Activated CD4-positive, CD25-positive, alpha-beta regulatory T cell treated with anti-CD3 and anti-CD28 coated beads, Interleukin-2, amount 50 U/mL, for 72 hours (primary cell): ENCODE measurements at places on chromosomes 11 and 22.

DNA sequence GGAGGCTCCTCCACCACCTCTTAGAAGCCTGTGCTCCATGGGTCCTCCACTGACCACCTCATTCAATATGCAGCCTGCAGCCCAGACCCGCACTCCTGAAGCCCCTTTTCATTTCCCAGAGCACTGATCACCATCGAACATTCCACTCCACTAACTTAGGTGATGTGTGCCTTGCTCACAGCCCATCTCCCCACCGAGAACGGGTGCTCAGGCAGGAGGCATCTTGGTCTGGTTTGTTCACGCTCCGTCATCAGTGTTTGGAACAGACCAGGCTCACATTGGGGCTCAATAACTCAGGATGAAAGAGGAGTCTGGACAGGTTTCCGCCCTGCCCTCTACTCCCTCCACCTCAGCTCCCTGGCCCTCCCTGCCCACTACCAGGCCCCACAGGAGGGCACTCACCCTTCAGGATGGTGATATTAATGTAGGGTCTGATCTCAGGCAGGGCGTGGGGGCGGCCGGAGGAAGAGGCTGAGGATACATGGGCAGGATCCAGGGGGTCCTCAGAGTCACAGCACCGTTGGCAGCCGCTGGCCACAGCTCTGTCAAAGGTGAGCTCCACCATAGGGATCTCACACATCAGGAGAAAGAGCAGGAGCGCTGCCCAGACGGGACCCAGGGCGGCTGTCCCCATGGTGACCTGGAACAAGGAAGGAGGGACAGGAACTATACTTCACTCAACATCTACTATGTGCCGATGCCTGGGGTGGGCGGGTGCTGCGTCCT is 3.1 kb downstream of the C1QTNF6 start:
- DNase-seq, result no peak

DNA sequence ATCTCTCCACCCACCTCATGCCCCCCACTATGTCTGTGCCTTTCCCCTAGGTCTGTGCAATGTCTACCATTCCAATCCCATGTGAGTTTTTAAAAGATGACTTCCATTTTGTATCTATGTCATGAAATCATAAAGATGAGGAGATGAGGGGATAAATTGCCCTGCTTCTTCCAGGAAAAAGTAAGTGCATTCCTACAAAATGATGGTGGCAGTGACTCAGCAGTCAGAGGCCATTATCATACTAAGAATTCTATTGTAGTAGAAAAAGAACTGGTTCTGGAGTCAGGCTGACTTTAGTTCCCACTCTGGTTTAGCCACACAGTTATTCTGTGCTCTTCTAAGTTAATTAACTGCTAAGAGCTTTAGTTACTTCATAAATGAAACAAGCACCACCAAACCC is 89.6 kb upstream of the API5 start:
- no peak for DNase-seq

GRCh38 chr22:23145878-23146470 is 697 bp downstream of the RAB36 start:
- no peak for DNase-seq

GRCh38 chr11:83540112-83540675 is 254.0 kb upstream of the CCDC90B start:
- no peak for DNase-seq

GRCh38 chr11:35518766-35519165 is 6.7 kb downstream of the PAMR1 start:
- DNase-seq, result no peak

- no peak for DNase-seq
These were observed 100.2 kb upstream of the OR4C13 start for GRCh38 chr11:49851971-49852389.

DNA sequence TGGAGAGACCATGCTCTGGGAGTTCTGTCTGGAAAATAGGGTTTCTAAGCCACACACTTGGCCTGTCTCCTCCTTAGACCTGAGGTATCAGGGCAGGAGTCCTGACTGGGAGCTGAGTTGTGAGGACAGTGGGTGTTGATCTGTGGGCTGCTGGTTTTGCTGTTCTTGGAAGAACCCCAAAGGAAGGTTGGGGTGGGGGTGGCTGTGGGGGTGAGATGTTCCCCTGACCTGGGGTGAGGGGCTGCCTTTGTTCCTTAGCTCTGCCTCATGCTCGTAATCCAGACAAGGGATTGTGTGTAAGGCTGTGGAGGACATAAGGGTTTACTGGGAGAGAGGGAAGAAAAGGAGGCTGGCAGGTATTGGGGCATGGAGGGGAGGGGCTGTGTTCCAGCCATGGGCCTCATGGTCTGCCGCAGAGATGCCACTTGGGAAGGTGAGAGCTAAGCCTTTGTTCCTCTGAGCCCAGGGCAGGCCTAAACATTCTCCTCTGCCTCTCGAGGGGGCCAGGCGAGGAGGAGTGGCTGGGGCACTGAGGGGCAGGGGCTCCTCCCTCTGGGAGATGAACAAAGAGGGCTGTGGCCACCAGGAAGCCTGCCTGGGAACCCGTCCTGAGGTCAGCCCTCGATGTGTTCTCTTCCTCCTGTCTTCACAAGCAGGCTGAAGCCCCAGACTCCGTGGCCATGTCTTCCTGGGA is 4.4 kb downstream of the OTOG start:
- no peak for DNase-seq

GRCh38 chr22:50074551-50075530 is 10.4 kb downstream of the MLC1 start:
- no peak for DNase-seq

DNA sequence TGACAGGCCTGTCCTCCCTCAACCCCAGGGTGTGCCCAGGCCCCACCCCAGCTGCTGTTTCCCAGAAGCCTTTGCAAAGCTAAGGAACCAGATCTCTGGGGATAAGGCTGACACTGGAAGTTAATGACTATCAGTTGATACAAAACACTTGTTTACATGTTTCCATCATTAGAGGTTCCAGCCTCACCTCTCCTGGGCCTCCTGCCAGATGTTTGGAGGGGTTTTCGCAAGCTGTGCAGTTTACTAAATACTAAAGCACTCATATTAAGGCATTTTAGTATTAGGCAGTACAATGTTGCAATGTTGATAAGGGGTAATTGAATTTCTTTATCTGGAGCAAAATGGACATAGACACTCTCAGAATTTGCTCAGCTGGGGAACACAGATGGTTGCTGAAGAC is 218.7 kb downstream of the INSC start:
- DNase-seq, result no peak

DNA sequence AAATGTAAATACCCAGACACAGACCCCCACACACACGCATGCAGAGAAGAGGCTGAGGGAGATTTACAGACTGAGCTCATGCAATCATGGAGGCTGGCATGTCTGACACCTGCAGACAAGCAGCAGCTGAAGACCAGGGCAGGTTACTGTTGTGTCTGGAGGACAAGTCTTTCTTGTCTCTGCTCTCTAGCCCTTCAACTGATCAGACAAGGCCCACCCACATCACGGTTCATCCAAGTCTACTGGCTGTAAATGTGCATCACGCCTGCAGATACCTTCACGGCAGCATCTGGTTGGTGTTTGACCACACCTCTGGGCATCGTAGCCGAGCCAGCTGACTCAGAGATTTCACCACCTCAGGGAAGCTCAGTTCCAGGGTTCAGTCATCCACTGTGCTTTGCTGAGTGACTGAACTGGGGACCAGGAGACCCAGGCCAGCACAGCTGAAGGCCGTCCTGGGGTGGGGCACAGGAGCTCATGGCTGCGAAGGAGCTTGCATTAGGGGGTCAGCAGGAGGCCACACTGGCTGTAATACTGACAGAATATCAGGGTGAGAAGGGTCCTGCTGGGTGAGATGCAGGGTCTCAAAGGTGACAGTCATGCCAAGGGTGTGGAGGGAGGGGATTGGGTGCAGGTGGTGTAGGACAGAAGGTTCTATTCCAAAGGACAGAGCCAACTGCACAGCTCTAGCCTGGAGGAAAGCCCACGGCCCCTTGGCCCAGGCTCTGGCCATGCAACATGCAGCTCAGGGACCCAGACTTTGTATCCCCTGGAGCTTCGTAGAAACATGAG is 304.9 kb downstream of the BRD1 start:
- DNase-seq, result no peak

GRCh38 chr11:44112091-44112821 is 16.8 kb downstream of the EXT2 start:
- no peak for DNase-seq

- no peak for DNase-seq
These were observed 115.3 kb upstream of the TTC12 start for GRCh38 chr11:113198972-113199661.

DNA sequence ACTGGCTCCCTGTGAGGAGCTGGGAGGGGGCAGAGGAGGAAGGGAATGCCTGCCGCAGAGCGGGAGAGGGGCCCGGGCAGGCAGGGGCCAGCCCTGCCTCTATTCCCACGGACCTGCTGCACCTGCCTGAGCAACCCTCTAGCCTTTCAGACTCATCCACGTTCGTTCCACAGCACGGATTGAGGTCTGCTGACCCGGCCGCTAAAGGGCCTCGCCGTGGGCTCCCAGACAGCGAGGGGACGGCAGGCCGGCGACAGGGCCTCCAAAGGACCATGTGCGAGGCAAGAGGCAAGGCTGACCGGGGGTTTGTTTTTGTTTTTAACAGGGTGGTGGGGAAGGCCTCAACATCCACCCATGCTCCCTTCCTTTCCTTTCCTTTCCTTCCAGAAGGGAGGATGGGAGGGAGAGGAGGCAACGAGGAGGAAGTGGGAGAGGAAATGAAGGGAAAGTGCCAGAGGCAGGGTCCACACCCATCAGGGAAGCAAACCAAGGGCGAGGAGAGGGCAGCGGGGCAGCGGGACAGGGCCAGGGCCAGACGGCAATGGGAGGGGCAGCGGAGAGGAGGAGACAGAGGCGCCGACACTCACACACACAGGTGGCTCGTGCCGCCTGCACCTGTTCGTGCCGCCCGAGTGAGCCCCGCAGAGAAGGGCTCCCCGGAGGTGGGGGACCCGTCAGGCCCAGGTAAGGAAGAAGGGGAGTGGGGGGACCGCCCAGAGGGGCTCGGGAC is 7.5 kb downstream of the LRFN4 start:
- no peak for DNase-seq

DNA sequence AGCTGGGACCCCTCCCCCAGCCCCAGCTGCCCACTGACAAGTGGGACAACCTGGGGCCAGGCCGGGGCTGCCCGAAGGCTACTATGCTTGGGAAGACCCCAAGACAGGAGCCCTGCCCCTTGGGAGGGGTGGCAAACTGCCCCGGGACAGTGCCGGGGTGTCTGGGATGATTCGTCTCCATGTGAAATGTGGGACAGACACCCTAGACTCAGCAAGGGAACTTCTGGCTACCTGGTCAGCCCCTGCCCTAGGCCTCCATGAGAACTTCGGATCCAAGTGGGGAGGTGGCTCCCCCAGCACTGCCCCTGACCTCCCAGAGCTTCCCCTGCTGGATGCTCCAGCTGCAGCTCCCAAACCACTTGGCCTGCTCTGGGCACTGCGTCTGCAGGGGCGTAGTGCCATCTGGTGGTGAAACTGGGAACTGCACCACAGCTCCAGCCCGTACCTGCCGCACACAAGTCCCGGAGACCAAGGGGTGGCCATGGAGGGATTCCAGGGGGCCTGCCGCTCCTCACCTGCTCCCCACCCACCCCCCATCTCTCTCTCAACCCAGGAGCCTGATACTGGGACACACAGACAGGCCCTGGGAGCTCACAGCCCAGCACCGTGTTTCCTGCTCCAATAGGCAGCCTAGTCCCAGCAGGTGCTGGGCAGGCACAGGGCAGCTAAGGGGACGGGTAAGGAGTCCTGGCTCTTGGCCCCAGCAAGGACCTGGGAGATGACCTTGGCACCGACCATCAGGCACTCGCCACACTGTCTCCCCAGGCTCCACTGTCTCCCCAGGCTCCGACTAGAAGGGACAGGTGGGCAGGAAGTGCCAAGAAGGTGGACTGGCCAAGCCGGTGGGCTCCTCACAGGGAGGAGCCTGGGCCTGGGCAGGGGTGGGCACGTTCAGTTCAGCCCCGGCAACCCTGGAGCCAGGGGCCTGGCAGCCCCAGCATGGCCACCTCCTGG is 194.1 kb downstream of the IGLL1 start:
- peak; percentile 91 for DNase-seq

DNA sequence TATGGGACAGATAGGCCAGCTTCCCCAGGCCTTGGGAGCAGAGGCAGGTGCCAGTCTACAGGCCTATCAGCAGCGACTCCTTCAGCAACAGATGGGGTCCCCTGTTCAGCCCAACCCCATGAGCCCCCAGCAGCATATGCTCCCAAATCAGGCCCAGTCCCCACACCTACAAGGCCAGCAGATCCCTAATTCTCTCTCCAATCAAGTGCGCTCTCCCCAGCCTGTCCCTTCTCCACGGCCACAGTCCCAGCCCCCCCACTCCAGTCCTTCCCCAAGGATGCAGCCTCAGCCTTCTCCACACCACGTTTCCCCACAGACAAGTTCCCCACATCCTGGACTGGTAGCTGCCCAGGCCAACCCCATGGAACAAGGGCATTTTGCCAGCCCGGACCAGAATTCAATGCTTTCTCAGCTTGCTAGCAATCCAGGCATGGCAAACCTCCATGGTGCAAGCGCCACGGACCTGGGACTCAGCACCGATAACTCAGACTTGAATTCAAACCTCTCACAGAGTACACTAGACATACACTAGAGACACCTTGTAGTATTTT is 26.6 kb upstream of the L3MBTL2 start:
- DNase-seq, result no peak

DNA sequence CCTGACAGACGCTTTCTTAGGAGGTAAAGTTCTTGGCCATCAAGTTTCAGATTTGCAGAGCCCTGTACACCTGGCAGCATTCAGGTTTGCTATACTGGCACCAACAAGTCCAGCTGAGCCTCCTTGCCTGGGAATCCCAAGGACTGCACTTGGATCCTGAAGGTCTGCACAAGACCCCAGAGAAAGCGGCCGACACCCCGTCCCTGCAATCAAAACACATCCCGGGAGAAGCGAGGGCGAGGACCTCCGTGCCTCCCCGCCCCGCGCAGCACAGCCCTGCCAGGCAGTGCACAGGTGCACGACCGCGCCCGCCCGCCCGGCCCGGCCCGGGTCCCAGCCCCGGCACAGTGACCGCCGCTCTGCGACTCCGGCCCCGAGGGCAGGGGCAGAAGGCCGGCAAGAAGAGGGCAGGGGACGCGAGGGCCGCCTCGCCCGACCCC is 559 bp downstream of the MRTFA start:
- no peak for DNase-seq

GRCh38 chr11:48111891-48112290 is 104.7 kb upstream of the OR4B1 start:
- DNase-seq, result no peak

DNA sequence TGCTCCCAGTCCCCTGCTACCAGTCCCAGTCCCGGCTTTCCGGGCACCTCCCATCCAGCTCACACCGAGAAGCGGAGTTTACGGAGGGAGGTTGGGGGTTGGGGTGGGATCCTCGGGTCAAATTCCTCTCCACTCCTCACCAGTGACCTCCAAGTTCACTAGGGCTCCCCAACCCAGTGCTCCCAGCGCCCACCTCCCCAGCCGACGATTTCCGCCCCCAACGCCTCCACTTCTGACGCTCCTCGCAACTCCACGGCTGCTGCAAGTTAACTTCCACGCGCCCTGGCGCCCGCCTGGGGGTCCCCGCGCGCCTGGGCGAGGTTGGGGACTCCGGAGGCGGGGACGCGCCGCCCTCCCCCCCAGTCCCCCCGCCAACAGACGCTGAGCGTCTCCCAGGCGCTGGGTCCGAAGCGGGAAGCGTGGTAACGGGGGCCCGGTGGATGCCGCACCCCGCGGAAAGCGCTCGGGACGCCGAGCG is 526 bp downstream of the TPST2 start:
- no peak for DNase-seq
